ENCODE measurements at places on chromosomes 12 and 14. TPM values are rescaled to one million over a fixed set of nuclear protein-coding genes. Genes with fewer than 3 reads are reported as not detected.

CIDEB gene
- 7.9 TPM for total RNA-seq

CLMN gene
- 6.4 TPM for total RNA-seq

SINHCAF gene
- total RNA-seq, result 9.4 TPM

IAPP gene
- not detected for total RNA-seq

DEGS2 gene
- not detected for total RNA-seq

MED6 gene
- 21.2 TPM for total RNA-seq

PIWIL1 gene
- not detected for total RNA-seq

KRT72 gene
- not detected for total RNA-seq

RD3L gene
- total RNA-seq, result 17.8 TPM

LMNTD1 gene
- 0.35 TPM for total RNA-seq
